Stimulated activated CD8-positive, alpha-beta memory T cell treated with anti-CD3 and anti-CD28 coated beads, Interleukin-7, amount 100 ng/mL, for 24 hours (primary cell): ENCODE measurements at places on chromosomes 7 and 10.

- no peak for DNase-seq
Observed at GRCh38 chr7:191105-191980, 1.0 kb upstream of the FAM20C start.

DNA sequence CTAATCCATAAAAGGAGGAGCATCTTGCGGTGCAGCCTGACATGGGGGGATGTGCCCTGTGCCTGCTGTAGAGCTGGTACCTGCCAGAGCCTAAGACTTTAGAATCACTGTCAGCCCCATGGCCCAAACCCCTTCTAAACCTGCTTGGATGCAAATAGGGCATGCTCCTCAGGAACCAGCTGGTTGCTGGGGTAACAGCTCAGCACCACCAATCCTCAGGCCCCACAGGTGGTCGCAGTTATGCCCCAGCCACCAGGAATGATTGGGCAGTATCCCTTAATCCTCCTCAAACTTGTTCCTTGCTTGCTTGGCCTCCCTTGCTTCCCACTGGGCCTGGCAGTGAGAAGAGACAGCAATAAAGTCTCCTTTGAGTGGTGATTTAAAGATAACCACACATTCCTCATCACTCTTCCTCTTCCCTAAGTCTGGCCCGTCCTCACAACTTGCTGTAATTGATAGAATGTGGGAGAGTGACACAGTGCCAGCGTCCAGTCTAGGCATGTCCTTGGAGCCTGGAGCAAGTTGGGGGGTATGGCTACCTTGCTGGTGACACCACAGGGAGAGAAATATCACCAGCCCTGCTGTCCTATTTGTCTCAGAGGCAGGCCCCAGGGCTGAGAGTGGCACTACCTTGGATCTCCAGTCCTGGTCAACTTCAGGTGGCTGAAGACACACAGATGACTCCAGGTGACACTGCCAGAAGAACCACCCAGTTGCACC, 43.0 kb downstream of the VSTM4 start:
- no peak for DNase-seq

DNA sequence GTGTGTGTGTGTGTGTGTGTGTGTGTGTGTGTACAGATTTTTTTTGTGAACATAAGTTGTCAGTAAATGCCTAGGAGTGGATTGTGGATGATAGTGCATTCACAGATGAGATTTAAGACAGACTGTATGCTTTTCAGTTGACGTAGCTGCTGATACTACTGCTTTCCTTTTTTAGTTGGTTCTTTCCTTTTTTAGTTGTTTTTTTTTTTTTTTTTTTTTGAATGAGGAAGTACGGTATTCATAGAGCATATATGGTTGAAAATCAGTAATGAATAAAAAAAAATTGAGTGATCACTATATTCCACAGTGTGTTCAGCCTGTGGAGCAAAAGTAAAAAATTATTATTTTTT, 80.5 kb downstream of the RBM33 start:
- no peak for DNase-seq

DNA sequence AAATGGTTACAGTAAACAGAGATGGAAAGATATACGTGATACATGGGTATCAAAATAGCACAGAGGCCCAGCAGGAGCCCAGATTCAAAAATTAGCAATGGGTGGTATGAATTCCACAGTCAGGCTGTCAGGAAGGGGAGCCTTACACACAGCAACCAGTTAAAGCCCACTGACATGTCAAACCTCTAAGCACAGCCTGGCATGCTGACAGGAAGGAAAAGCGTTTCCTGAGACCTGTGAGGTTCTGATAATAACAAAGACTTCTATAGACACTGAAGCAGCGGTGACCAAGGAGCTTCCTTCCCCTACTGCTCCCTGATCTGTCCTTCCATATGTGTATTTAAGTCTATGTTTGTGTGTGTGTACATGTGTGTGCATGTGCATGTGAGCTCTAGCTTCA, 89.9 kb downstream of the PHYHIPL start:
- DNase-seq: no peak

DNA sequence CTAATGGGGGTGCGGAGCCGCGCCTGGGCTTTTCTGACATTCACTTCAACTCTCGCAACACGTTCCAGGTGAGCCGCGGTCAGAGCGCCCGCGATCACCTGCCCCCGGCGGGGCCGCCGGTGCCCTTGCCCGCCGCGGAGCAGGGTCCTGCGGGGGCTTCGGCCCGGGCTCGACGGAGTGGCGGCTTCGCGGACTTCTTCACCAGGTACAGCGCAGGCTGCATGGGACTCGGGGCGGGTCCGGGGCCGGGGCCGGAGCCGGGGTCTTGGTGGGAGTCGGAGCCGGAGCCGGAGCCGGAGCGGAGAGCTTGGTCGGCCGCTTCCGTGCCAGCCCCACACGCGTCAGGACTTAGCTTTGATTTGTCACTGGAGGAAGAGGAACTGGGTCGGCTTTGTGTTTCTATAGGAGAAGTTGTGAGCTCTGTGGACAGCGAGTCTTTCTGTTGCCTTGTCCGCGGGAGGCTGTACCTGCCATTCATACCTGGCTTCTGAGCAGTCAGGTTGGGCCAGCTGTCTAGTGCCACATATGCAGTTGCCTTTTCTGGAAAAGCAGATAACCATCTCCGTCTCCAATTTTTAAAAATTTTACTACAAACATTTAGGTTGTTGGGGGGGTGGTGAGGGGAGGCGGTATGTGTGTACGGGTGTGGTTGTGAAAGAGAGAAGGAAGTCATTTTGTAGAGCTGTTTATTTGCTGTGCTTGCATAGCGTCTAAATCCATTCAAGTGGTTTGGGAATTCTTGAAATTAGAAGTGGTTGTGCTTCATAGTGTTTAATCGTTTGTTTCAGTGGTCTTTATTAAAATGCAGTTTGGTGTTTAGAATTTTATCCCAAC, 1.3 kb downstream of the TBC1D12 start:
- no peak for DNase-seq

- DNase-seq: no peak
Observed at GRCh38 chr10:114905450-114905849, 32.5 kb upstream of the TRUB1 start.

- no peak for DNase-seq
Observed at GRCh38 chr10:12595936-12596576, 246.7 kb downstream of the CAMK1D start.

DNA sequence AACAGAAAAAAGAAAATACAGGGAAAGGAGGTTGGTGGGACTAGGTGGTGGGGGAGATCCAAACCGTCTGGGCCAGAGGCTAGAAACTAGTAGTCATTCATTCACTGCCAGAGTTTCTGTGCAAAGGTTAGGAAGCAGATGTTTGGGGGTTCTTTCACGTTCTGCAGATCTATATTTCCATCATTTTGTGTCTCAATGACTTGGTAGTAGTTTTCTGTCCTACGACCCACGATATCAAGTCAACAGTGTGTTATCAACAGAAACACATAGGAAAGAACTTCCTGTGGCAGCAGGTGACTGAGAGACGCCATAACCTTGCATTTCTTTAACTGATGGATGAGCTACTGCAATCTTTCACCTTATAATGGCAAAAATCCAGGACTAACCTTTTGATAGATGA, 1.8 kb downstream of the CEP55 start:
- no peak for DNase-seq

- DNase-seq: no peak
Observed at GRCh38 chr10:118738406-118738805, 16.4 kb downstream of the CACUL1 start.

GRCh38 chr7:26153823-26154783, 2.1 kb downstream of the NFE2L3 start:
- DNase-seq: no peak

DNA sequence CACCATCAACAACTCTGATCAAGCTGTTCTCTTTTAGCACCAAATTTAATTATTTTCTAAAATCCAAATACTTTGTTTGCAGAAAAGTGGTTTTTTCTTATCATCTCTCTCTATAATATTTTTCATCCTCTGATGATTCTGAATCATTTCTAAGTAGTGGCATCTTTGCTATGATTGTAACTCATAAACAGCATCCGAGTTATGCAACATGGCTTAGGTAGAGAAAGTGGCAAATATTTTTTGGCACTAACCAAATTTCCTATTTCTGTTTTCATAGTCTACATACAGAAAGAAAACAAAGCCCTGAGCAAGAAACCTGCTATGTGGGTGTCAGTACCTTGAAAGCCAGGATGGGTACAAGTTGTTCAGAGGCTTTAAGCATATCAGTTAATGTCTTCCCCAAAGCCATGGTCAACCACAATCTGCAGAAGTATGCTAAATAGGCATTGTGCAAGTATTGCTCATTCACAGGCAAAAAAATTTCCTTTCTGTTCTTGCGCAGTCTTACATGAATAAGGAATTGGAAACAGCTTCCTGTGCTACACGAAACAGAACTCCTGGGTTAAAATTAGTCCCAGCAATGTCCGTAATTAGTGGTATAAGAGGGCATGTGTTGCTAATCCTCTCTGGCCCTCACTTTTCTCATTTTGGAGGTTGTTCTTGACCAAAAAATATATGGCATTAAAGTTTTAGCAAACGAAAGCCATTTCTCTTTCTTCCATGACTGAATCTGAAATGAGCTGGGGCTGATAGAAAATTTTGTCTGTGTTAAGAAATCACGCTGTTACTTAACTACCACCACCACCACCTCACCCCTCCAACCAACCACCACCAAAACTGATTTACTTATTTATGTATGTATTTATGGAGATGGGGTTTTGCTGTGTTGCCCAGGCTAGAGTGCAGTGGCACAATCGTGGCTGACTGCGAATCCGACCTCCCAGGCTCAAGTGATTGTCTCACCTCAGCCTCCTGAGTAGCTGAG, 325.6 kb upstream of the MAGI2 start:
- DNase-seq: no peak

DNA sequence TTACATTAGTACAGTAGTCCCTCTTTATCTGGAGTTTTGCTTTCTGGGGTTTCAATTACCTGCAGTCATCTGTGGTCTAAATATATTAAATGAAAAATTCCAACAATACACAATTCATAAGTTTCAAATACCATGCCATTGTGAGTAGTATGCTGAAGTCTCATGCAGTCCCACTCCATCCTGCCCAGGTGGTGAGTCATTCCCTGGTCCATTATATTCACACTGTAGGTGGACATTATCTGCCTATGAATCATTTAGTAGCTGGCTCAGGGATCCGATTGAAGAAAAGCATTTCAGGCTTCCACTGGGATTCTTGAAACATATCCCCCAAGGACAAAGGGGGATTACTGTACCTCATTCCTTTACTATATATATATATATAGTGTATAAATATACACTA, 298.2 kb upstream of the GALNT17 start:
- no peak for DNase-seq

- no peak for DNase-seq
Observed at GRCh38 chr7:24743471-24743870, 13.8 kb downstream of the GSDME start.

DNA sequence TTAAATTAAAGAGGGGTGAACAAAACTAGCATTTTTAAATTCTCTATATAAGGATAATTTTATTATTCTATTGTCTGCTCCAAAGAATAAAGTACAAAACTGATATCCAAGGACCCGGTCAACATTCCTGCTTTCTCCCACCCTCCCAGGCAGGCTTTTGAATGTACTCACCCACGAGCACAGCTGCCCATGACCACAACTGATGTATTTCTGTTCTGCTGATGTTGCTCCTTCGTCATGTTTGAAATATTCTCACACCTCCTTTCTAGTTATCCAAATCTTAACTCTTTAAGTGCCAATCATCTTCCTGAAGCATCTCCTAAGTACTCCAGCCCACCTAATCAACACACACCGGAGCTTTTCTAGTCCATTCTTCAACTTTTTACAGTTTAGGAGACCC, 46.7 kb downstream of the CALD1 start:
- no peak for DNase-seq

GRCh38 chr7:82441669-82442478, 1.7 kb downstream of the CACNA2D1 start:
- no peak for DNase-seq

GRCh38 chr7:102283477-102284189, 3.0 kb upstream of the SH2B2 start:
- DNase-seq: no peak

- DNase-seq: no peak
Observed at GRCh38 chr7:34277016-34277802, 371.9 kb downstream of the BMPER start.

DNA sequence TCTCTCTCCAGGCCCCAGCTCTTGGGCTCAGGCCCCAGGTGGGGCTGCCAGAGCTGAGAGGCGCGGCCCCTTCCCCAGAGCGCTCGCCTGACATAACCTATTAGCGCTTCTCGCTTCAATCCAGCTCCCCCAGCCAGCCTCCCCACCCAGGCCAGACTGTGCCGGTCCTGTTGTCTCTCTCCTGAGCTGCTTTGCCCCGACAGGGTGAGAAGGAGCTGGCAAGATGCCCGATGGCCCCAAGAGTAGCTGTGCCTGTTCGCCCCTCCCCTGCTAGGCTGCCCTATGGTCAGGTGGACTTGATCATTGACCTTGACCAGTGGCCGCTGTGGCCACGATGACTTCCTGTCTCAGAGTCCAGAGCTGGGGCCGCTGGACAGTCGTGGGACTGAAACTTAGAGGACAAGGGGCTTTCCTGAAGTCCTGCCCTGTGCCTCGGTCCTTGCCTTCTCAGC, 9.1 kb downstream of the TMEM270 start:
- no peak for DNase-seq

GRCh38 chr7:142871260-142872105, 14.1 kb downstream of the TRPV6 start:
- DNase-seq: no peak

DNA sequence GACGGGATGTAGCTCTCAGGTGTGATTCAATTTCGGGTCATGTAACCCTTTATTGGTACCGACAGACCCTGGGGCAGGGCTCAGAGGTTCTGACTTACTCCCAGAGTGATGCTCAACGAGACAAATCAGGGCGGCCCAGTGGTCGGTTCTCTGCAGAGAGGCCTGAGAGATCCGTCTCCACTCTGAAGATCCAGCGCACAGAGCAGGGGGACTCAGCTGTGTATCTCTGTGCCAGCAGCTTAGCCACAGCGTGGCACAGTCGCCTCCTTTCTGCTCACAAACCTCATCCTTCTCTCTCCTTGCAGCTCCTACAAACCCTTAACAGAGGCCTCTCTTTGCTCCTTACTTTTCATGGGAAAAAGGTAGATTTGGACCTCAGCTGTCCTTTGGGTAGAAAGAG, 197.5 kb upstream of the PRSS58 start:
- DNase-seq: no peak

DNA sequence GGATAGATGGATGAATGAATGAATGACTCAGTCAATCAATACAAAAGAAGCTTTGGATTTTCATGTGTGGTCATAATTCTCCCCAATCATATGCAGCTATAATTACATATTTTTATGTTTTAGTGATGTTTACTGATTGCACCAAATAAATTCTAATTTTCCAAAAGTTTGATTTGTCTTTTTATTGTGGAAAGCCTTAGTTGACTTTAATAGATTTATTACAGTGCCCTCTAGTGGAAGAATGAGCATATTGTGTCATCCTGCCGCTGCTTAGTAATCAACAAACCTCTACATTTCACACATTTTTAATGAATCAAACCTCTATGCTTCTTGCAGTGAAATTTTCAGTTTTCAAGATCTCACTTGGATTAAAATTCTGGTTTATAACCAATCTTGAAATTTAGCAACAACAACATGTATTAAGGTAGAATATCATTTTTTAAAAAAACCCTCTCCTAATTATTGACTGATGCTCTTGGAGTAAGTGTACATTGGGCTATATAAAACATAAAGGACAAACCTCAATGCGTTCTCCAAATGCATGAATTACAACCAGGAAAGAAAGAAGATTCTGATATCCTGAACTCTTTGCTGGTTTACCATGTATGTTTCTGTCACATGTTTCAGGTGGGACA, 55.6 kb upstream of the PNLIP start:
- no peak for DNase-seq
